ENCODE measurements at places on chromosomes 3 and 15.

GRCh38 chr3:112086875-112087524 is 811 bp downstream of the C3orf52 start:
- no peak for DNase-seq

GRCh38 chr15:31930967-31931366 is 99.3 kb upstream of the CHRNA7 start:
- DNase-seq = peak; percentile 54

DNA sequence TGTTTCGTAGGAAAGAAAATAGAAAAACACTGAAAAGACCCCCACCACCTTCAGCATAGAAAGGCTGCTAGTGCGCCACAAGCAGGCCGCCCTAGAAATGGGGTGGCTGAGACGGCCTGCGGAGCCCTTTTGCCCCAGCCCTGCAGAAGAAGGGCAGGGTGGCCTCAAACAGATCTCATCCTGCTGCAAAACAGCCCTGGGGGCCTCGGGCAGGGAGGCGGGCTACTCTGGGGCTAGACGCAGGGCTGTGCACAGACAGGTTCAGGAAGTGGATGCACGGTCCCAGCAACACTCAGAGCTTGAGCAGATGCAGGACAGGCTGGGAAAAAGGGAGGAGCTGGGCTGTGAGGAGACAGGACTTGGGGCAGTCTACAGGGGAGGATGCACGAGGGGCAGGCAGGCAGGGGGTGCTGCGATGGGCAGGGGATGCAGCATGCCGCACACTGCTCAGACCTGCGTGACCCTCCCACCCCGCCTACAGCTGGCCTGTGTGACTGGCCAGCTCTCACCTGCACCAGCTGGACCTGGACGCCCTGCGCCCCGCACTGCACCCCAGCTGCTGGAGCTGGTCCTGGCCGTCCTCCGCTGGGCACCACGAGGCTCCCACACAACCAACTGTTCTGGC is 34.3 kb downstream of the ZXDC start:
- no peak for DNase-seq

- no peak for DNase-seq
Observed at GRCh38 chr3:153273217-153273616, 111.2 kb downstream of the RAP2B start.

GRCh38 chr15:64163659-64164362 is 989 bp upstream of the PPIB start:
- no peak for DNase-seq

All from stimulated activated CD8-positive, alpha-beta memory T cell treated with anti-CD3 and anti-CD28 coated beads, Interleukin-4, amount 100 ng/mL, for 48 hours (primary cell).